Stimulated activated CD8-positive, alpha-beta memory T cell treated with anti-CD3 and anti-CD28 coated beads, Interleukin-7, amount 100 ng/mL, for 4 hours (primary cell): ENCODE measurements at places on chromosomes 2 and 18.
A peak's percentile ranks its signal among the peaks of the same experiment; 100 is the strongest.

- no peak for DNase-seq
Measured at GRCh38 chr2:180374502-180375281, 367.6 kb upstream of the CWC22 start.

- no peak for DNase-seq
Measured at GRCh38 chr2:45067859-45068570, 58.8 kb upstream of the SIX2 start.

- peak; percentile 19 for DNase-seq
Measured at GRCh38 chr2:176174824-176175708, 13.4 kb upstream of the HOXD1 start.

- no peak for DNase-seq
Measured at GRCh38 chr2:205288686-205289085, 393.6 kb upstream of the NRP2 start.

- DNase-seq, result no peak
Measured at GRCh38 chr2:204051984-204052556, 115.5 kb downstream of the ICOS start.

GRCh38 chr2:68417926-68418325 is 49.2 kb downstream of the FBXO48 start:
- no peak for DNase-seq

DNA sequence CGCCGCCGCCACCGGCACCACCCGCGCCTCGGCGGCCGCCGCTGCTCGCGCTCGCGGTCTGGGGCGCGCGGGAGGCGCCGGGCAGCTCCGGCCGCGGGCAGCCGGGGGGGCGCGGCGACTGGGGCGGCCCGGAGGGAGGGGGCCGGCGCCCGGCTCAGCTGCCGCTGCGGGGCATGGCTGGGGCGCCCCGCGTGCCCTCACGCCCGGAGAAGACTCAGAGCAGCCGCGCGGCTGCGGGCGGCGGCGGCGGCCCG is 295 bp downstream of the GAREM1 start:
- DNase-seq, result no peak

GRCh38 chr2:226898897-226899296 is 63.0 kb downstream of the RHBDD1 start:
- no peak for DNase-seq

DNA sequence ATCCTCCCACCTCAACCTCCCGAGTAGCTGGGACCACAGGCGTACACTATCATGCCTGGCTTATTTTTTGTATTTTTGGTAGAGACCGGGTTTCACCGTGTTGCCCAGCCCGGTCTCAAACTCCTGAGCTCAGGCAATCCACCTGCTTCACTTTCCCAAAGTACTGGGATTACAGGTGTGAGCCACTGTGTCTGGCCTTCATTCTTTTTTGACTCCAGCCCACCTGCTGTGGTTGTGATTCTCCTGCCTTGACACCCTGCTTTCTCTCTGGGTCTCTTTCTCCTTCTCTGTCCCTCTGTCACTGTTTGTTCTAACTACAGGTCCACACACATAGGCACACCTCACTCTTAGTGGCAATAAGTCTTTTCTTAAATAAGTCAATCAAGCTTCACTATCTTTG is 85.3 kb downstream of the FTCDNL1 start:
- no peak for DNase-seq

- no peak for DNase-seq
Measured at GRCh38 chr2:238004077-238004830, 37.4 kb downstream of the UBE2F start.

GRCh38 chr2:171447675-171448074 is 13.6 kb downstream of the DCAF17 start:
- no peak for DNase-seq

GRCh38 chr2:29579495-29580169 is 341.8 kb downstream of the ALK start:
- DNase-seq, result no peak

- no peak for DNase-seq
Measured at GRCh38 chr2:204018717-204019116, 82.2 kb downstream of the ICOS start.

DNA sequence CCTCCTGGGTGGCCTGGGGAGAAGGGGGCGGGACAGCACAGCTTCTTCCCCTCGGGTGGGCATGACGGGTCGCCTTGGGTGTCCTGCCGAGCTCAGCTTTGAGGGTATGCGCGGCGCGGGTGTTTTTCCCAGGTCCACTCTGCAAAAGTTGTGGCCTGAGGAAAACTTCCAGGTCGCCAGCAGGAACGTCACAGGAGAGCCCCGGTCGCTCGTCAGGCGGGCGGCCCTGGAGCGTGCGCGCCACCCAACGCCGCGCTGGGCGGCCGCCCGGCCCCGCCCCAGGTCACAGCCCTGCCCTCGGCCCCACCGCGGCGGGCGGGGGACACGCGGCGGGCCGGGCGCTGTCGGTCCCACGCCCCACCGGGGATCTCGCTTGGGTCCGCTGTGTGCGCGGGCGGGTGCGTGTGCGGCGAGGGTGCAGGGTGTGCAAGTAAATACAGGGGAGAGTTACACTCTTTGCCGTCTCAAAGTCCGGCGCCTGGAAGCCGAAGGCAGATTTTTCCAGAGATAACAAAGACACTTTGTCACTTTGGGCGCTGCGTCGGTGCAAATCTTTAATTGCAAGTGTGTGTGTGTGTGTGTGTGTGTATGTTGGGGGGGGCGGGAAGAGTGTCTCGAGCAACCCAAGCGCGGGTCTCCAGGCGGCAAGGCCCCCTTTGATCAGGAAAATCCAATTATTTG is 616 bp upstream of the SP5 start:
- DNase-seq, result no peak

GRCh38 chr2:37653093-37653492 is 18.3 kb downstream of the CDC42EP3 start:
- DNase-seq, result no peak

- DNase-seq, result no peak
Measured at GRCh38 chr18:56869189-56869777, 218.1 kb downstream of the WDR7 start.

DNA sequence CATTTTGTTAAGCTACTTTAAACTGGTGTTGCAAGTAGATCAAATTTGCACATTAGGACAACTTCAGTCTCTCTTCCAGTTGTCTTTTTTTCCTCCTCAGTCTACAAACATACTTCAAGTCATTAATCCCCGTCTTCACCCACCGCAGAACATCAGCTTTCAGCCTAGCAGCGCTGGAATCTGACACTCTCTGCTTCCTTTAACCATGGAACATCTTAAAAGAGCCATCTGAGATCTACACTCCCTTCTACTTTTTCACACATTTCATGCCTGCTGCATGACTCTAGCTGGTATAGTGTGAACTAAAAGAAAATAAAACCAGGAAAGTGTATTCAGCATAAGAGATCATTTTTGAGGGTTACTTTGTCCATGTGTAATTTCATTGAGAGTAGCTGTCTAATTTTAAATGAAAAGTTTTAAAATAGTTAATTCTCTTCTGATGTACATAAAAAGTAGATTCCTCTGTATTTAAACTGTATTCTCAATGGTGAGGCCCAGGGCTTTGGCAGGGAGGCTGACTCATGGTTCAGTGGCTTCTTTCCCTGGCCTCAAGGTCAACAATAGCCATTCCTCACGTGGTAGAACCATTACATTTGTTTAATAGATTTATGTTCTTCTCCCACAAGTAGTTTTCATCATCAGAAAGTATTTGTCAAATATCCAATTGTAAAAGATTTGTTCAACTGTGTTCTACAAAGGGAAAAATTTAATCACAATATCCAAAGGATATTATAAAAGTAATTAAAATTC is 16.5 kb downstream of the SGPP2 start:
- no peak for DNase-seq

GRCh38 chr2:197121756-197122385 is 188.7 kb downstream of the ANKRD44 start:
- DNase-seq, result no peak

- DNase-seq, result no peak
Measured at GRCh38 chr18:79857082-79857671, 59.4 kb downstream of the KCNG2 start.

DNA sequence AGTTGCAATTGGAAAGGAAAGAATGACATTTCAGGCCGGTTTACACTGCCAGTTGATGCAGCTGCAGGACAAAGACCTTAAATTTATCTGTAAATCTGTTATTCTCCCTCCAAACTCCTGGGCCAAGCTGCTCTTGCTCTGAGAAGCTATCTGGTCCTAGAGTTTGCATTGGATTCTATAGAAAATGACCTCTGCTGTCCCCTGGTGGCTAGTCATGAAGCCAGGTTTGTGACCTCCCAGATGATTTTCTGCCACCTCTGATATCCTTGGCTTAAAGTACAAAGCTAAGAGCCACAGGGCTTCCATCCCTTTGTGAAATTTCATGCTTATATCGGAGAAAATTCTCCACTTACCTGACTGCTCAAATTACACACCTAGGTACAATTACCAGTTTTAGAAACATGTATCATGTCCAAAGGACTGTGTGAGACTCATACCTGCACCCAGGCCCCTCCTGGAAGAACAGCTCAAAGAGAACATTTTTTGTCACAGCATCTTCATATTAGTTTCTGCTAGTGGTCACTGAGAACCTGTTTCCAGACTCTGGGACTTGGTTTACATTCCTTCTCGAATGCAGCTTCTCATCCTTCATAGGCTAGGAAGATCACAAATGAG is 28.9 kb upstream of the IER3IP1 start:
- no peak for DNase-seq

- DNase-seq, result no peak
Measured at GRCh38 chr2:72570413-72570812, 255.4 kb downstream of the EXOC6B start.

DNA sequence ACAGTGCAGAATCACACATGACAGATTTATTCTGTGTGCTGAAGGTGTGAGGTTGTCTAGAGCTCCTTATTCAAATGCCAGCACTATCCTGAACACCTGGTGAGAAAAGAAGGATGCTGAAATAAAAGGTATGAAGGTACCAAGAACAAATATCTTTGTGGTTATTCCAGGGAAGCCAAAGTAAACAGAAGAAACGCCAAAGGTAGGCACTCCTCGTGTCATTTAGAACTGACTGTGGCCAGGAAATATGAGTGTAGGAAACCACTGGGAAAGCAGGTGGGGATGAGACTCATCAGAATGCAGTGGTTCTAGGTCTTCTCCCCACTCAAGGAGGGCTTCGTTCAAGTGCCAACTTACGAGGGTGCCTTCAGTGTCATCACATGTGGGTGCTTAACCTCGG is 80.8 kb downstream of the KIF5C start:
- no peak for DNase-seq

- peak; percentile 67 for DNase-seq
Measured at GRCh38 chr2:112646102-112646719, 472 bp downstream of the SLC20A1 start.

DNA sequence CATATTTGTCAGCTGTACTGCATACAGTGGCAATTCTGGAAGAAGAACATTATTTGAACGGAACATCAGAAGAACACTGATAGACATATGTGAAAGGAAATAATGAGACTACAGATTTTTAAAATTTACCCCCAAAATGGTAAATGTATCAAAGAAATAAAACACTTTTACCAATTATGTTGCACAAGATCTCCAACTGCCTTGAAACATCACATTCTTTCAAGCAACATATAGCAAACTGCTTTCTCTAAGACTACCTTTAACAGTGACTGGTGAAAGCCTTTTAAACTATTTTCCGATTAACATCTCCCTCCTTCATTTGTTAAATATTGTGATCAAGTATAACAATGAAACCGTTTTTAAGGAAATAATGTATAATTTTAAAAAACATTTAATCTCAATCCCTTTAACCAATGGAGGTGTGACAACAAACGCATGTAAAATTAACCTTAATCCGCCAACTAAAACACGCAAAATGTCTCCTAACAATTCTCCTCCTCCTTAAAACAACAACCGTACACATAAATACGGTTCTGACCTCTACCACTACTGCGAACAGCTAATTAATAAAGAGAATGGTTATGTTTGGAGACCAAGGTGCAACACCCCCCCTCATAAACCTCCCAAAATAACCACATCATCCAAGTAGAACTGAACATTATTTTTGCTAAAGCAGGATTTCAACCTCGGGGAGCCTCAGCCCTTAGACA is 2.4 kb downstream of the FBXO11 start:
- DNase-seq, result no peak
